Hematopoietic multipotent progenitor cell treated with erythropoietin and hydrocortisone succinate and interleukin-3 and kit ligand, for 8 days (in vitro differentiated cells): ENCODE measurements at places on chromosomes 13 and 19.
A peak's percentile ranks its signal among the peaks of the same experiment; 100 is the strongest.

DNA sequence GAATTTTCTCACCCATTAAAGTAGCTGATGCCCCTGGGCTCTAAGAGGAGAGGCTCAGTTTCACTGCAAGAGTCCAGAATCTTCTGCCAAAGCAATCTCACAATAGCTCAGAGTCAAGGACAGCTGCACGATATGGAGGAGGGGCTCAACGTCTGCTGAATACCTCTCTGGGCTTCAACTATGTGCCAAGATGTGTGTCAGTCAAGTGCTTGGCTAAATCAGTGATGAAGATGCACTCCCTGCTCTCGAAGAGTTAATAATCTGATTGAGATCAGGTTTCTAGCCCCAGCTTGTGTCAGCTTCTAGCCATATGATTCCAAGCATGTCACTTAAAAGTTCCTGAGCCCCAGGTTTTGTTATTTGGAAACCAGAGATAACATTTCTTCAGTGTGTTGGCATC is 46.8 kb downstream of the KLF12 start:
- no peak for DNase-seq

- DNase-seq: no peak
Measured at GRCh38 chr19:38588041-38588440, 29.7 kb downstream of the MAP4K1 start.

GRCh38 chr19:6425732-6426620 is 1.4 kb upstream of the KHSRP start:
- peak; percentile 51 for DNase-seq

GRCh38 chr19:21568816-21569493 is 63.6 kb downstream of the ZNF429 start:
- DNase-seq: peak; percentile 98

DNA sequence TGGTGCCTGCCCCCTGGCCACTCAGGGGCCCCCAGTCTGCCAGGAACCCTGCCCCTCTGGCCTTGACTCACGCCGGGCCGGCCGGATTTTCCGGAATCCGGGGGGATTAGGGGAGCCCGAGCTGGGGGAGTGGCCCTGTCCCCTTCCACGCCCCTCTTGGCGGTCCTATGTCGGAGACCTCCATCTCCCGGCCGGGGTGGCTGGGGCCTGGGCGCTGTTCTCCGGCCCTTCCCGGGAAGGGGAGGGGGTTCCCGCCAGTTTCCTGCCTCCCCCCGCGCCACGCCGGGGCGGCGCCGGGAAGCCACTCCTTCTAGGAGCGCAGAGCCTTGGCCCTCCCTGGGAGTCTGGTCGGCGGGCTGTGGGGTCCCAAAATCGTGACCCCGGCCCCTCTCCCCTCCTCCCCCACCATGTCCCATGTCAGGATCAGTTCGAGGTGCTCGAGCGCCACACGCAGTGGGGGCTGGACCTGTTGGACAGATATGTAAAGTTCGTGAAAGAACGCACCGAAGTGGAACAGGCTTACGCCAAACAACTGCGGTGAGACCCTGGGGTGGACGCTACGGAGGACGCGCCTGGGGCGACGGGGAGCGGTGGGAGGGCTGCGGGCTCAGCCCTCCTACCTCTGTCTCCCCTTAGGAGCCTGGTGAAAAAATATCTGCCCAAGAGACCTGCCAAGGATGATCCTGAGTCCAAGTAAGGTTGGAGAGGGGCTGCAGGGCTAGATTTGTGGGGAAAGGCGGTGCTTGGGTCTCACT is 1.3 kb downstream of the TRIP10 start:
- DNase-seq: peak; percentile 1

- DNase-seq: no peak
Measured at GRCh38 chr13:73607489-73608156, 526.6 kb downstream of the KLF12 start.

GRCh38 chr13:59681636-59682311 is 482.0 kb downstream of the DIAPH3 start:
- DNase-seq: no peak

- DNase-seq: no peak
Measured at GRCh38 chr19:47598407-47599349, 10.3 kb upstream of the BICRA start.

DNA sequence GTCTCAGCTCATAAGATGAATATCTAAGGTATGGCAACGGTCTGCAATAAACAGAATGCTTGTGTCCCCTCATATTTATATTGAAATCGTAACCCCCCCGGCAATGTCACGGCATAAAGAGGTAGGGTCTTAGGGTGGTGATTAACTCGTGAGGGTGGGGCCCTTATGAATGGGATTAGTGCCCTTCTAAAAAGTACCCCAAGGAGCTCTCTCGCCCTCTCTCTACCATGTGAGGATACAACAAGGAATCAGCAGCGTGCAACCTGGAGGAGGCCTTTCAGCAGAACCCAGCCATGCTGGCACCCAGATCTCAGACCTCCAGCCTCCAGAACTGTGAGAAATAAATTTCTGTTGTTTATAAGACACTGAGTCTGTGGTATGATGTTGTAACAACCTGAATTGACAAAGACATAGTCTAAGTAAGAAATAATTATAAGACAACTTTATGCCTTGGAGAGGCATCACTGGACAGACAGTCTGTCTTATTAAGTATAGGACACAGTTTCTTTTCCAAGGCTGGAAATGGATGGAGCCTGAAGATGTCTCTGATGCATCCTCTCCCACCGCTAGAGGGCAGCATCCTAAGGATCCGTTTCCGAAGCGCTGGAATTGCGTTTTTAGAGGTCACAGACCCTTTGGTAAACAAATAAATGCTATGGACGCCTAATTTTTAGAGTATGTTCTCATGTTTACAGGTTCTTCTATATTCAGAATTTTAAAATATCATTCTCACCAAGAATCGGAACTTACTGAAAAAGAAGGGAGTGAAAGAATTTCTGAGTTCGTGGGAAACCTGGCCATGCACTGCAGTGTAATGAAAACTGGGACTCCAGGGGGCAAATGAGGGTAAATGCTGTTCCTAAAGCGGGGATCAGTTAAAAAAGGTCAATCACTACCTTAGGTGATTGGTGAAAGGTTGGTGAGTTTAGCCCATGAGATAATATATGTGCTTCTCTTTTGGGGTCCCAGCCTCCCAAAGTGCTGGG is 13.3 kb upstream of the LEUTX start:
- peak; percentile 52 for DNase-seq

DNA sequence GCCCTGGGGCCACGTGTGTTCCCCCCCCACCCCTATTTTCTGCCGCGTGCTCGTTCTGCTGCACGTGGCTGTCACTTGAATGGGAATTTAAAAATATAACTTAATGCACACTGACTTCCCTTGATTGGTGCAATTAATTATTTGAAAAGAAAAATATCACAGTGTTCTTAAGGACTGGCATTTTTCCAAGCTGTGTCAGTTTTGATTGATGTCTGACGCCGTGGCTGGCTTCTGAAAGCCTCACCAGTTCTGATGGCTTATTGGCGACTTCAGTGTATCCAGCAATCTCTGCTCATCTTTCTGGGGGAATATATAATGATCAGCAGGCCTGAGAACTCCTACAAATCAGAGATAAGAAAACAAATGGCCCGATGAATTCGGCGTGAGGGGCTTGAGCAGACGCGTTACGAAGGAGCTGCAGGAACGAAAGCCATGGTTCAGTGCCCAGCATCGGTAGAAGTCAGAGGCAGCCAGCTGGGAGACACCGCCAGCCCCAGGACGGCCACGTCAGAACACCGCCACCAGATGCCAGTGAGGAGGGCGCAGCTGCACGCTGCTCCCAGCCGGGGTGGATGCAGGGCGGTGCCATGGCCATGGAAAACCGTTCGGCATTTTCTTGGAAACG is 111.2 kb downstream of the KDM4B start:
- DNase-seq: no peak

DNA sequence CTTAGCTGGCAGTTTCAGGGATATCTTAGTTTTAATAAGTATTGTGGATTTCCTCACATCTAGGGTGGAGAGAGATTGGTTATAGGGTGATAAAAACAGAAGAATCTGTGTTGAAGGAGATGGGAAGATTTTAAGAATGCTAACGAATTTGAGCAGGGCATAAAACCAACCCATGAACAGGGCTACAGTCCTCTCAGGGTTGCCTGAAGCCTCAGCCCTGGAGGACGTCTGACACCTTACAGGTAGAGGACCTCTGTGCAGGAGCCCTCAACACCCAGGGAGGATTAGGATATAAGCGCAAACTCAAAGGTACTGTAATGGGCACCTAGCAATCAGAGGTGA is 461 bp upstream of the WASF3 start:
- no peak for DNase-seq

DNA sequence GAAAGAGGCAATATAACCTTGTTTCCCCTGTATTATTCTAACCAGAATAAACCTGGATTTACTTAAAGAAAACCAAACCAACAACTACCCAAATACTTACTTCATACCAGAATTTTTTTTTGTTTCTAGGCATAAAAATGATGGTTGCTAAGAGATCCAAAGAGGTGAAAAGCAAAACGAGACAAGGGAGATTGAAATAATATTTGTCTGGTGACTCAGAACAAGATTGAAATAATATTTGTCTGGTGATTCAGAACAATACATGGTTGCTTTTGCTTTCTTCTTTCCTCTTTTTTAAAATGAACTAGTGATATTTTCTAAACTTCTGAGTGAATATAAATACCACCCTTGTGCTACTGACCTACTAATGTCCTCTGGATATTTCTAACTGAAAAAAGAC is 592.9 kb downstream of the KCTD12 start:
- no peak for DNase-seq

- DNase-seq: no peak
Measured at GRCh38 chr13:59877933-59878332, 285.8 kb downstream of the DIAPH3 start.

GRCh38 chr19:38149661-38150061 is 74.4 kb downstream of the DPF1 start:
- DNase-seq: peak; percentile 17

GRCh38 chr13:112215871-112216270 is 148.9 kb downstream of the SOX1 start:
- no peak for DNase-seq

DNA sequence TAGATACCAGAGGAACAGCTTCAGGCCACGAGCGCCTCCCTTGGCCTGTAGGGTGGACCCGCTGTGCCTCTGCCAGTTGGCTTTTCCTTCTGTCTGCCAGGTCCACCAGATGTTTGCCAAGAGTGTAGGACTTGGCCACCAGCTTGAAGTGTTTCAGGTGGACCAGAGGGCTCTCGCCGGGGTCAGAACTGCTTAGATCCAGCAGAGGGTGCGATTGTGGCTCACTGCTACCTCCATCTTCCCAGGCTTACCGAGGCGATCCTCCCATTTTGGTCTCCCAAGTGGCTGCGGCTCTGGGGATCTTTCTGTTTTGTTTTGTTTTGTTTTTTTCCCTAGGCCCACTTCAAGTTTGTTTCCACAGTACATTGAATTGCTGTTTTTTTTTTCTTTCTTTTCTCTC is 23.0 kb upstream of the ZNF730 start:
- no peak for DNase-seq

GRCh38 chr19:11106477-11106876 is 17.2 kb downstream of the LDLR start:
- DNase-seq: no peak

GRCh38 chr19:39514840-39515550 is at the start of gene SELENOV:
Gene SELENOV, plus strand, starts transcription at chr19:39515139. Its CDS starts 74 bp downstream, at chr19:39515213.
- no peak for DNase-seq
